SHP77 (cell line): ENCODE measurements at places on chromosomes 2 and 18.

GRCh38 chr2:26061539-26061938 lies 27.7 kb downstream of the RAB10 start:
- no peak for DNase-seq

GRCh38 chr2:167293943-167294775 lies 405.9 kb downstream of the XIRP2 start:
- DNase-seq = no peak

DNA sequence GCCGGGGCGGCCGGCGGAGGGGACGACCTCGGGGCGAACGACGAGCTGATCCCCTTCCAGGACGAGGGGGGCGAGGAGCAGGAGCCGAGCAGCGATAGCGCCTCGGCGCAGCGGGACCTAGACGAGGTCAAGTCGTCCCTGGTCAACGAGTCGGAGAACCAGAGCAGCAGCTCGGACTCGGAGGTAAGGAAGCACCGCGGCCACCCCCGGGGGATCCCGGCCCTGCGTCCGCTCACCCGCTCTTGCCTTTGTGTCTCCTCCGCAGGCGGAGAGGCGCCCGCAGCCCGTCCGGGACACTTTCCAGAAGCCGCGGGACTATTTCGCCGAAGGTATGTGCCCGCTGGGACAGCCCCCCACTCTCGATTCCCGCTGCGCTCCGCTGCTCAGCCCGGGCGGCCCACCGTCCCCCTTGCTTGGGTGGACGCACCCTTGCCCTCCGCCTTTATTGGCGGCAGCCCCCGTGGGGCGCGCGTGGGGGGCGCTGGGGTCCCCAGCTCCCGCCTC lies 611 bp downstream of the TCF7L1 start:
- no peak for DNase-seq

- no peak for DNase-seq
Measured at GRCh38 chr2:190435031-190435670, 27.0 kb downstream of the MFSD6 start.

DNA sequence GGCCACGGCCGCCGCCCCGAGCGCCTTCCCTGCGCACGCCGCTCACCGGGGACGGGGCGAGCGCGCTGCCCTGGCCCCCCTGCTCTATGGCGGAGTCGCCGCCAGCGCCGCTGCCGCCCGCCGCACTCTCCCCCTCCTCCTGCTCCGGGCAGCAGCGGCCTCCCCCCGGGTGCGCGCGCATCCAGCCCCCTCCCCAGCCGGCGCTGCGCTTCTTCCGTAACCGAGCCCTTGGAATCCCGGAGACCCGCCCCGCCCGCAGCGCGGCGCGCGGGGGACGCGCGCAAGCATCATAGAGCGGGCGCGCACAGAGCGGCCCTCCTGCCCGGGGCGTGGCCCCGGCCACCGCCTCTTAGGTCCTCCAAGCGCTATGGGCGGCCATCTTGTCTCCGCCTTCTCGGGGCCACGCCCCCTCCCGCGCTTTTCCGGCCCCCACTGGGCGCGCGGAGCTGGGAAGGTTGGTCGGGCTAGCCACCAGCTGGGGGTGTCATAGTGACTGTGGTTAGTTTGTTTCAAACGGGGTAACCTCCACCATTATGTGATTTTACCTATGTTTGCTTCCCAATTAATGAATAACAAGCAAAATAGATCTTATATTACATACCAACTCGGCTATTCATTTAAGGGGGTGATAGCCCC lies at the start of gene MBD2:
Gene MBD2 (minus strand): TSS at position 291 of the 636 bp plus-strand sequence. CDS start 110 bp downstream, at position 181.
- DNase-seq = peak; percentile 89

GRCh38 chr2:85999061-85999831 lies 106.4 kb downstream of the POLR1A start:
- DNase-seq = no peak

GRCh38 chr2:74164761-74165160 lies 13.9 kb downstream of the MOB1A start:
- no peak for DNase-seq

DNA sequence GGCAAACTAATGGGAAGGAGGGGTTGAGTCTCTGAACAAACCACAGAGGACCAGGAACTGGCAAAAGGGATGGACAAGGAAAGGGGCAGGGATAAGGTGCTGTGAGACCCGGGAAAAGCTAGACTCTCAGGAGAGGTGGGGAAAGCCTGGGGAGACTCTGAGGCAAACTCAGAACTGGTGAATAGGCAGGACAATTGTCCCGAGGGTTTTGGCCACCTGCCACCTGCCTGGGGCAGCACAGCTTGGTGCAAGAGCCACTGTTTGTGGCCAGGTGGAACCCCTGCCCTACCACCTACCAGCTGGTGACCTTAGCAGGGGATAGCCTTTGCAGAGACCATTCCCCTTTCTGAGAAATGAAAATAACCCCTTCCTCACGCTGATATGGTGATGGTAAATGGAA lies 129.4 kb upstream of the ASB18 start:
- DNase-seq = no peak

- DNase-seq = no peak
Measured at GRCh38 chr2:27522400-27522945, 25.8 kb downstream of the GCKR start.

DNA sequence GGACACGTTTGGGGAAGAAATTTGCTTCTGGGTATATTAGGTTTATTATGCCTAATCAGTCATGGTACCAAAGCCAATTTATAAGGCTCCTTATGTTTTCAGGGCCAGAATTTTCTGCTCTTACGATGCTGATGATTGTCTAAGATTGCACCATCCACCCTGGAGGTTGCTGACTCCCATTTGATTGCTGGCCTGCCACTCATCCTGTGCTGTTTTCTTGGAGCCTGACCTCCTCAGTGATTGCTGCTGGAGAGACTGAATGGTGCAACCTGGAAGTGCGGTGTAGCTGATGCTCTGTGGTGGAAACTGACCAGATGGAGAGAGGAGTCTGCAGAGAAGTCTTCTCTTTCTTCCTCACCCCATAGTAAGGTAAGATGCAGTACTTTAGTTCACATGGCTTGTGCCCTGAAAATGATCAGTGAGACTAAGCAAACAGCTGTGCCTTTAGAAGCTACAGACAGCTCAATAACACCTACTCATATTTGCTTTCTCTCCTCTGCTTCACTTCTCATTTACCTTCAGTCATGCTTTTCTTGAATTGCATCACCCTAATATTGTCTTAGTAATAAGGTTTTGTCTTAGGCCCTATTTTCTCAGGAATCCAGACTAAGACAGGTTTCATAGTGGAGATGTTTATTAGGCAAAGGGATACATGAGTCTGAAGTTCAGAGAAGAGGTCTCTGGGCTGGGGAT lies 17.4 kb downstream of the ZNF24 start:
- no peak for DNase-seq

DNA sequence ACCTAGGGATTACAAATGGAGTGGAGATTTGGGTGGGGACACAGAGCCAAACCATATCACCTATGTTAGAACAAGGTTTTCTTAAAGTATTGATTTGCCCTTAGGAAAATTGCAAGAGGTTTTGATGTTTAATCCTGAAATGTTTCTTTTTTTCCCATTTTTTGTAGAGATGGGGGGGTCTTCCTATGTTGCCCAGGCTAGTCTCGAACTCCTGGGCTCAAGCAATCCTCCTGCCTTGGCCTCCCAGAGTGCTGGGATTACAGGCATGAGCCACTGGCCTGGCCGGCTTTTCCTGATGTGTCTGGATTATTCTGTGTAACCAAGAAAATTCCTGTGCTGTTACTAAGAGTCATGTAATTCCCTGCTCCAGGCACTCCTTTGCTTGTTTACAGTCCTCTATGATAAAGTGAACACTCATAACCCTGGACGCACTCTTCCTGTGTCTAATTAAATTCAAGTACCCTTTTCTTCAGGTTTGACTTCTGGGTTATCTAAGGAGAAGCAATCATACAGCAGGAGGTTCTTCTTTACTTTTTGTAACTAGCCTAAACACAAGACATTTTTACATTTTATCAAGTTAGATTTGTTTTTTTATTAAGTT lies 15.0 kb upstream of the CTDP1 start:
- DNase-seq = no peak

- DNase-seq = no peak
Measured at GRCh38 chr2:225937625-225938187, 538.2 kb downstream of the NYAP2 start.

DNA sequence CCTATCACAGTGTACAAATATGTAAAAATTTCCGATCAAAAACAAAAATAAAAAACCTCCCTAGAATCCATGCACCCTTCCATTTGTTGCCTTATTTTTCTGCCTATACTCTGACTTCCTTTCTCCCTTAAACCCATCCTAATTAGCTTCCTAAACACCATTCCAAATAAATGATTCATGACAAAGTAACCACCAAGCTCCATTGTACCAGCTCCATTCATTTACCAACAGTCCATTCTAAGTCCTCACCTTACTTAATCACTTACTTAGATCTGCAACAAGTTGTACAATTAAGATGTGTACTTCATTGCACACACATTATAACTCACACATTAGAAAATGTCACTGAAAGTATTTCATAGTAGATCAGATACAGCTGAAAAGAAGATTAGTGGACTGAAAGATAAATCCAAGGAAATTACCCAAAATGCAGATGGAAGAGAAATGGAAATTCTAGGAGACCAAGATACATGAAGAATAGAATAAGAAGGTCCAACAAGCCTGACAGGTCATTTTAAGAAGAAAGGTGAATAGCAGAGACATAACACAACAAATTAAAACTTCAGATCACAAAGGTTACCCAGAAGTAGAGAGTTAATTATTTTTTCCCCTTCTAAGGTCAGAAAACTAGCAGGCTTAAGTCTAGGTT lies 154.6 kb downstream of the DYM start:
- DNase-seq = no peak

DNA sequence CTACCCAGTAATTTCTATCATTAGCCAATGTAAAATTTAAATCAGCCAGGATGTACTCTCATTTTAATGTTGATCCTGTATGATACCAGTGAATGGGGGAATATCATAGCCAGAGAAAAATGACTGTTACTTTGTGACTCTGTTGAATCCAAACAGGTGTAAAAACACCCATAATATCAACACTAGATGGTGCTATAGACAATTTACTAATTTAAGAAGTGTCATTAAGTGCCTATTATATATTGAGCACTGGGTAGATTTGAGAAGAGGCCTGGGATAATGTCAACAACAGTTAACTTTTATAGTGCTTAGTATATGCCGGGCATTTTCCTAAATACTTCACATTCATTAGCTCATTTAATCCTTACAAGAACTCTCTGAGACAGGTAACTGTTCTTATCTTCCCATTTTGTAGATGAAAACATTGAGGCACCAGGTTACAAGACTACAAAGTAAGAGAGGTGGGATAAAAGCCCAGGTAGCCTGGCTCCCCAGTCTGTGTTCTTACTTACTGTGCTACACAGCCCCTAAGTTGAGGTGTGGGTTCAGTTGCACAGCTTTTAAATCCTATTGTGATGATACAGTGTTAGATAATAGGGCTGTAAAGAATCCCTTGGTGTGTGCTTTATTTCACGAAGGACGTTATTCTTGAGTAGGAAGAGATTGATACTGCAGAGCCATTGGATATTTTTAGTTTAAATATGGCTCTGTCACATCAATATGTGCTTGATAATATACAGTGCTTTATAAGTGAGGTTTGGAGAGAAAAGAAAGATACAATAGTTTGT lies 325.5 kb downstream of the AGPS start:
- no peak for DNase-seq

- no peak for DNase-seq
Measured at GRCh38 chr2:20594048-20594750, 56.7 kb downstream of the HS1BP3 start.
